Fibroblast of villous mesenchyme (primary cell): ENCODE measurements at places on chromosomes 7 and 10. TPM values are rescaled to one million over a fixed set of nuclear protein-coding genes. Genes with fewer than 3 reads are reported as not detected.

GRCh38 chr10:62907470-62908212 lies 91.5 kb upstream of the EGR2 start:
- DNase-seq = no peak

GRCh38 chr10:70391654-70392053 lies 9.2 kb upstream of the LRRC20 start:
- no peak for DNase-seq

DNA sequence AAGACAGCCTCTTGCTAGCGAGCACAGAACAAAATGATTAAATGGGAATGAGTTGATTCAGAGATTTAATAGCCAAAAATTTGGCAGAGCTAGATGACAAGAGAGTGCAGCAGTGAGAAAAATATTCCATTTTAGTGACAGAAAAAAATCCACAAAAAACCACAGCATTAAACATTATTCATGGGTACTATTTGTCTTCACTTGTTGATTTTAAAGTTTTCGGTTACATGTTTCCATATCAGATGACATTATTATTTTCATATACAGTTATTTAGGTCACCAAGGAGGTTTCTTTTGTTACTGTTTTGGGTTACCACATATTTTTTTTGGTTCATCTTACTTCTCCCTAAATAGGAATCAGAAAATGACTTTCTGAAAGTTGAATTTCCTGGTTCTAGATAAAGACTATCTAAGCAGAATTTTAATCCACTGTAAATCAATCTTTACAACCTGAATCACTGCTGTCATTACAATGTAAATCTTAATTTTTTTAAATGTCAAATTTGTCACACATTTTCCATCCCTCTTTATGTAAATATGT lies 87.9 kb downstream of the SVIL start:
- no peak for DNase-seq

- DNase-seq = no peak
Observed at GRCh38 chr7:117493460-117493859, 13.6 kb downstream of the CFTR start.

- DNase-seq = no peak
Observed at GRCh38 chr7:139630643-139631519, 107.4 kb downstream of the CLEC2L start.

GRCh38 chr7:95298091-95298490 lies 26.2 kb downstream of the PON1 start:
- no peak for DNase-seq

DNA sequence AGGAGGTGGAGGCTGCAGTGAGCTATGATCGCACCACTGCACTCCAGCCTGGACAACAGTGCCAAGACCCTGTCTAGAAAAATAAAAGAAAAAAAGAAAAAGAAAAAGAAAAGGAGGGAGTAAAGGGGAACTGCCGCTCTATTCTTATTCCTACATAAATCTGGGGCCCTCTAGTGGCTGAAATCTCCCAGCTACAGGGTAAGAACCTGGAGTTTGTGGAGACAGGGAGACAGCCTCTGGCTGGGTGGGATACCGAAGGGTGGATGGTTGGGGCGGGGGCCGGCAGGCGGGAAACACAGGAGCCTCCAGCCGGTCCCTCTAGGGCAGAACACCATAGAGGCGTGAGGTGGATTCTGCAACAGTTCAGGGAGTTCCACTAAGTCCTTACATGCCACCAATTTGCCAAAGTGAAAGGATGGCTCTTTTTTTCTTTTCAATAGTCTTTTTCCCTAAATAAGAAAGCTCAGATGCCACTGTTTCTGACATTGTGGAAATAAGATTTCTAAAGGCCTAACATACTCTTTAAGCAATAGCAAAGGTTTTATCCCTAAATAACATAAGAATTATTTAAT lies 117.3 kb downstream of the SVIL start:
- DNase-seq = peak; percentile 58

GRCh38 chr7:101159696-101160674 lies 5.4 kb downstream of the VGF start:
- DNase-seq = no peak

GRCh38 chr10:80461208-80462183 lies 7.4 kb downstream of the TSPAN14 start:
- DNase-seq = peak; percentile 59

DNA sequence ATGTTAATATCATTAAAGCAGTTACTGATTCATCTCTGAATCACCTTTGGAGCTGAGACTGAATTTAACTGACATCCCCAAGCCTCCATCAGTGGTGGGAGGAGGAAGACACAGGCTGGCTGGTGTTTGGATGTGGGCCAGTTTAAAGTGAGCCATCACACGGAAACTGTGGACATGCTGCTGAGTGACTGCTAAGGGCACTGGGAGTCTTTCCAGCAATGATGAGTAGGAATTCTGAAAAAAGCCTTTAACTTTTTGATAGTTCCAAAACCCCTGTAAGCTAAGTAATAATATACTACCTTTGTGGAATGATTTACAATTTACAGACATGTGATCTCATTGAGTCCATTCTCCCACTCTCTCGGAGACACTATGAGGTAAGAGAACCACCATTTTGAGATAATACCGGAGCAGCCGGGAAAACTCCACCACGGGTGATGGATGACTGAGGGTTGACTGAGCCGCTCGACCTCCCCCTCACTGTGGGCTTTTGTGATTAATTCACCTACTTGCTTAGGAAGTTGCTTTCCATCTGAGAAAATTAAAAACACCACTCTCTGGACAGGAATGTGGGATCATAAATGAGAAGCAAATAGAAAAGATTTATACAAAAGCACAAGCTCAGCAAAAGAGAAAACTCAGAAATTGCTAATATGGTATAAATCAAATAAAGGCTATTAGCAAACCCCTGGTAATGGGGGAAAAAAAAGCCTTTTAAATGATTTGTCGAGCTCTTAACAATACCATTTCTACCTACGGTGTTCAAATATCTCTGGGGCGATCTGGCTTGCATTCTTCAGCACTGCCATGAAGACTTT lies 194.8 kb downstream of the FANK1 start:
- DNase-seq = peak; percentile 27

DNA sequence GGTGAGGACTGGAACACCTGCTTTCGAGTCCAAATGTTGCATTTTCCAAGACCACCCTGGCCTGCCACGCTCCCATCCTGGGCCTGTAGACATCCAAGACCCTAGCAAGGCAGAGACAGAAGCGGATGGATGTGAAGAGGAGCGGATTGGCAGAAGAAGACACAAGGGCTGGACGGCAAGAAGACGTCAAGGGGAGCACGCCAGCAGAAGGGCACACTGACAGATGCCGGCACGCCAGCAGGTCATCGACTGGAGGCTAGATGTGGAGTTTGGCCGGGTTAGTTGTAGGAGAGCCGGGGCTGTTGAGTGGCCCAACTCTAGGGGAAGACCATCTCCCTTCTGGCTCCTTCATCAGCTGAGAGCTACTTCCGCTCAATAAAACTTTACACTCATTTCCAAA lies 251.6 kb downstream of the ZWINT start:
- no peak for DNase-seq

DNA sequence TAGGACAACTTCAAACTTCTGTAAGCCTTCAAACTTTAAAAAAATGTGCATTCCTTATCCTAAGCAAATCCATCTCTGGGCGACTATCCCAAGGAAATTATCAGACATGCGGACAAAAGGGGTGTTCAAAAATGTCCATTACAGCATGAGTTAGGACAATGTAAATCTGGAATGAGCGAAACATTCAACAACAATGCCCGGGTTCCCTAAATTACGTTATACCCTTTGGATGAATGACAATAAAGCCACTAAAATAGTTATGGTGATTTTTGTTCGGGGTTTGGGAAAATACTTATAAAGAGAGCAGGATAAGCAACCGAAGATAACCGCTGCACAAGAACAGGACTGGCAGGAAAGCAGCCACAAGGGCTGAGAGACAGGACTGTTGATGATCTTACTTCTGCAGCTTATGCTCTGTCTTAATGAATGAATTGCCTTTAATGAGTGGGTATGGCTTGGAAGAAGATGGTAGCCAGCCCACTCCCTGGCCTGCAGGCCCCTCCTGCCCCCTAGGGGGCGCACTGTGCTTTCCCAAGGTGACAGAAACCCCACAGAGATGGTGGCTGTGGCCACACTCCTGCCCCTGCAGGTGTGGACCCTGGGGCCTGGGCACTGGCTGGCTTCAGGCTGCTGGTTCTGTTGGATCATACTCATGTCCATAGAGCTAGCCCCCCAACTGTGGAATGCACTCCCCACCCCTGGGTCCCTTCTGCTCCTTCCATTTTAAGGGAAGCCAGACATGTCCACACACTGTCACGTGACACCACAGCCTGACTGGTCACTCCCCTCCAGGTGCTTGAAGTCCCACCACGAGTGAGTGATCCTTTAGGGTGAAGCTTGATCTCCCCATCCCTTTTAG lies 45.0 kb downstream of the ZCCHC24 start:
- peak; percentile 59 for DNase-seq

- peak; percentile 70 for DNase-seq
Observed at GRCh38 chr7:4849390-4849789, 12.4 kb downstream of the PAPOLB start.

GRCh38 chr7:104956753-104957450 lies 57.1 kb upstream of the KMT2E start:
- DNase-seq = peak; percentile 90

- DNase-seq = peak; percentile 46
Observed at GRCh38 chr7:44796034-44796503, 412 bp upstream of the PPIA start.

- no peak for DNase-seq
Observed at GRCh38 chr10:82462910-82463551, 588.0 kb downstream of the NRG3 start.

DNA sequence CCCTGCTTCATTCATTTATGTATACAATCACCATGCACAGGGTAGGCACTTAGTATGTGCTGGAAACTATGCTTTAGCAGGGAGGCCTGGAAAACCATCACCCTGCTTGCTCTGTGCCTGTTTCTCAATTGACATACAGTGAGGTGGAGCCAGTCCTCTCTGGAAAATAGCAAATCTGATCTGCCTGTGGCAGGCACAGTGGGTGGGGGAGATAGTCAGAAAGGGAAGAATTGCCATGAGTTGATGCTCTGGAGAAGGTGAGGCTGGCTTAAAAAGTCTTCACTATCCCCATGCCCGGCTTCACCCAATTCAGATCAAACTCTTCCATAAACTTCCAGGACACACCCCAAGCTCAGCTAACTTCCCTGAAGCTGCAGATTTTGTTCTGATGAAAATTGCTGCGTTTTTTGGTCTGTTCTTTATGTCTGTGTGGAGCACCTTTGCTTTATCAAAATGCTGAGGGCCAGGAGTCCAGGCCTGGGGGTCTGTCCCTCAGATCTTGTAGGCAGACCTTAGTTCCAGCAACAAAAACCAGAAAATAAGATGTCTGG lies 84.8 kb downstream of the ANK3 start:
- DNase-seq = no peak

GRCh38 chr10:44966129-44966815 lies 6.7 kb downstream of the RASSF4 start:
- DNase-seq = peak; percentile 16

DNA sequence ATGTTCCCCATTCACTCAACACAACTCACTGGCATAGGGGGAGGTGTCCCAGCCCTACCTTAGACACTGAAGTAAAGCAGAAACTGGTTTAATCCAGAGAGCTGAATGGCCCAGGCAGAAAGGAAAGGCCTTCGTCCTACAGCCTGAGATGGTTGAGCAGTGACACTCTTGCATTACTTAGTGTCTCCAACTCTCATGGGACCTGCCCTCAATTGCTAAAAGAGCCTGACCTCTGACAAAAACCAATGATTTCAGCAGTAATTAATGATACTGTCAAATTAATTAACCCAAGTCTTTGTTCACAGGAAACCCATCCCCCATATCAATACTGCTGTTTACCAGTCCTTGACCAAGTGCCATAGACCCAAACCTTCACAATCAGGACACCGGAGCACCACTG lies 48.6 kb downstream of the ICA1 start:
- DNase-seq = no peak

DNA sequence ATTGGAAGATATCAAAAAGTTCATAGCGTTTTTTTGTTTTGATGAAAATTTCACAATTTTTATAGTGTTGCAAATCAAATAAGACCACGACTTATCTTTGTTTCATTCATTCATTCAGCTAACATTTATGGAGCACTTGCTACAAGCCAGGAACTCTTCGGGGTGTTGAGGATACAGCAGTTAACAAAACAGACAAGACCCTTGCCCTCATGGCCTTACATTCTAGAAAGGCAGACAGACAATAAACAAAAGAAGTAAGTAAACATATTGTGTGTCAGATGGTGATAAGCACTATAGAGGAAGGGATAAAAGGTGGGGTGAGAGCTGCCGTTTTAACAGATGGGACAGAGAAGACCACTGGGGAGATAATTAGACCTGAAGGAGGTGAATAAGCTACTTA lies 41.6 kb upstream of the GSAP start:
- no peak for DNase-seq

GRCh38 chr7:46710927-46711326 lies 789.9 kb upstream of the IGFBP3 start:
- peak; percentile 66 for DNase-seq

DNA sequence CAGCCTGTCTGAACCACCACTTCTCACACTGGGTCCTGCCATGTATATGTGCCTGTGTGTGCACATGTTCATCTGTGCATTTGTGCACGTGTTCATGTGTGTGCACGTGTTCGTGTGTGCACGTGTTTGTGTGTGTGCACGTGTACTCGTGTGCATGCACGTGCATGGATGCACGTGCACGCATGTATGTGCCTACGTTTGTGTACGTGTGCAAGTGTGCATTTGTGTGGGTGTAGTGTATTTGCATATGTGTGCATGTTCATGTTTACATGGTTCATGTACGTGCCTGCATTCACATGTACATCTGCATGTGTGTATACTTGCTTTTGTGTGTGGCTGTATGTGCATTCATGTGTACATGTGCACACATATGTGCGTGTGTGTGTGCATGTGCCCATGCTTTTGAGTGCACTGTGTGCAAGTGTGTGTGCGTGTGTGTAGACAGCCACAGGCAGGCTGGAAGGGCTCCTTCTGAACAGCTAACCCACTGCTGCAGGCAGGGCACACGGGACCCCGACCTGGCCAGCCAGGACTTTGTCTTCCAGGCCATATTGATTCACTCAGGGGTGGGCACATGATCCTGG lies 28.2 kb downstream of the SLC29A4 start:
- no peak for DNase-seq

DNA sequence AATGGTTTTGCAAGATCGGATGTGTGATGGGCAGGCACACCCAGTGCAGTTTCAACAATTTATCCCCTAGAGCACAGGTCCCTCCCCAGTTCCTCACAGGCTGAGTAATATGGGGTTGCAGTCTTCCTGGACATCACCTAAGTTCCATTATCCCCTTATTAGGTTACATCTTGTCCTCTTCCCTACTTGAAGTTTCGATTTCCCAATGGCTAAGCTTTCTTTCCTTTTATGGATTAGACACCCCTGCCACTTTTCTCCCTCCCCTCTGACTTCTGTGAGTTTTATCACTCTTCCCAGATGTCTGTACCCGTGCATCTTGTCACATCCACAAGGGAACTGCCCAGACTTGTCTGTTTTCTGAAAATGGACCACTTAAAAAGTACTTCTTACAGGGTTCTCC lies 2.4 kb upstream of the NIPSNAP2 start:
- DNase-seq = no peak

Gene IFIT5
- 36.7 and 52.7 TPM in 2 replicates for total RNA-seq

Gene ATRNL1
- 8.4 and 13.0 TPM in 2 replicates for total RNA-seq

Gene ENTPD1
- 0.86 and 1.3 TPM in 2 replicates for total RNA-seq

Gene AZGP1
- total RNA-seq = not detected in 2 replicates

Gene NME8
- not detected in 2 replicates for total RNA-seq

Gene CRTAC1
- not detected in 2 replicates for total RNA-seq
